Stimulated activated CD4-positive, alpha-beta T cell treated with anti-CD3 and anti-CD28 coated beads, Interleukin-4, amount 100 ng/mL, for 4 hours (primary cell): ENCODE measurements at places on chromosomes 3 and 15.

DNA sequence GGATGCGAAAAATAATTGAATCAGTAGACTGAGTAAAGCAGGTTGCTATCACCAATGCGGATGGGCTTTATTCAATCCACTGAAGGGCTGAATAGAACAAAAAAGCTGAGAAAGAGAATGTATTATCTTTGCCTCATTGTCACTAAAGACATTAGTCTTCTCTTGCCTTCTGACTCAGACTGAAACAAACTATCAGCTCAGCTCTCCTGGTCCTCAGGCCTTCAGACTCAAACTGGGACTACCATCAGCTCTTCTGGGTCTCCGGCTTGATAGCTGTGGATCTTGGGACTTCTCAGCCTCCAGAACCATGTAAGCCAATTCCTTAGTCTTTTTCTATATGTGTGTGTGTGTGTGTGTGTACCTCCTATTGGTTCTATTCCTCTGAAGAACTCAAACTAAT is 12.6 kb downstream of the IFT57 start:
- DNase-seq, result no peak

DNA sequence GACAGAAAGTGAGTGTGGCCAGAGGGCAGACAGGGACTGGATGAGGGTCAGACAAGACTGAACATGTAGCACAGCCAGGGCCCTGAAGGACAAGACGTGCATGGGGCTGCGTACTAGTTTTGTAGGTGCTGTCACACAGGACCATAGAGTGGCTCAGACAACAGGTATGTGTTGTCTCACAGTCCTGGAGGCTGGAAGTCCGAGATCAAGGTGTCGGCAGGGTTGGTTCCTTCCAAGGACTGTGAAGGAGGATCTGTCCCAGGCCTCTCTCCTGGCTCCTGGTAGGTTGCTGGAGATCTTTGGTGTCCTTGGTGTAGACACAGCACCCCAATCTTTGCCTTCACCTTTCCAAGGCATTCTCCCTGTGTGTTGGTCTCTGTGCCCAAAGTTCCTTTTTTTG is 136.4 kb downstream of the SRGAP3 start:
- DNase-seq, result no peak

DNA sequence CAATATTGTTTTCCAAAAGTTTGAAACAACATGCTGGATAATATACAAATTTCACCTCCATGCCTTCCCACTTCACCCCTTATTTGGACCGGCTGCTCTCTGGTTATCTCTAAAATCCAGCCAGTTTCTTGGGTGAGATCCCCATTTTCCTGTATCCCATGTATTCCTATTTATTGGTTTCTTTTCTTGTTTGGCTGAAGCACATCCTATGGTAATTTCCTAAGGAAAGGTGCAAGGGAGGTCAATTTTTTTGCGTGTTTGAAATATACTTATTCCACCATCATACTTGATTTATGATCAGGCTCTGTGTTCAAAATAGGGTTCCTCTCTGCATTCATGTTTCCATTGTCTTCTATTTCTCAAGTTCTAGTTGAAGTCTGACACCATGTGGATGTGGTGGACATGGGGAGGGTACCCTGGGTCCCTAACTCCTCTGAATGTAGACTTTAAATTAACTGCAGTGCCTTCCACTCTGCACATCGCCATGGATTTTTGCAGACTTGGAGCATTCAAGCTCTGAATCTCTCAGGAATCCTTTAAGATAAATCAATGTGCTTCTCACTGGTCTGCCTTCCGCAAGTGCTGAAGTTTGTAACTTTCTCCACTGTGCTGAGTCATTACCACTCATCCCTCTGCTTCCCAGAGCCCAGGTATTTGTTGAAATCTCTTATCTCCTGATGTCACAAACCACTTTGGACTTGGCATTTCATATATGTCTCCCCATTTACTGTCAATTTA is 52.1 kb upstream of the TLE3 start:
- no peak for DNase-seq

GRCh38 chr15:60830479-60830878 is 351.5 kb upstream of the ICE2 start:
- no peak for DNase-seq

DNA sequence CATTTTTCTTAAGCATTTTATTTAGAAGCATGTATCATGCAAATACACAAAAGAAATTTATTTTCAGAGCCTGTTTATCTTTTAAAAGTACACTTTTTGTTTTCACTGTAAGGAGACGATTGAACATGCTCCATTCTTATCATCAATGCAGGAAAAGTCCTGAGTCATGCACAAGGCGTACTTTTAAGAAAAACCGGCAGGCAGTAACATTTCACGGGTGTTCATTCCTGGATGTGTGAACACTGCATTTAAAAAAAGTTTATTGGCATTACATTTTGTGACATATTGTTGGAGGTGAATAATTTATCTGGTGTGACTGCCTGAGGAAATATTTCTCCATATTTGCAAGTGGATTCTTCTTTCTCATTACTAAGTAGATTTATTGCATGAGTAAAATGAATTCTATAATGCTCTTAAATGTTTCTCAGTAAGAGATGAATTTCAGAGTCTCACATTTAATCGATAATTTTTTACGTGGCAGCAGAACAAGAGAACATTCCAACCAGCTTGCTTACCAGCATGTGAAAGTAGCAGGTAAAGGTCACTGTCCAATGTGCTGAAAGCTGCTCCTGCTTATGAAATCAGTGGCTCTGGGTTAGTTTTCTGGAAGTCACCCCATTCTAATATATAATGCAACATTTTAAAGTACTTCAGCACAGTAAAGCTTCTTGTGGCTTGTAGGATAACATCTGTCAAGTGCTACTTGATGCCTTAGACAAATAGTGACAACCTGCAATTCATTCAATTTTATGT is 87.0 kb downstream of the SV2B start:
- DNase-seq, result no peak

- DNase-seq, result no peak
These were observed 26.6 kb downstream of the CGGBP1 start for GRCh38 chr3:88032245-88032644.

- no peak for DNase-seq
These were observed 6.1 kb downstream of the GMPS start for GRCh38 chr3:155876503-155876902.

GRCh38 chr15:90029024-90029423 is 27.9 kb downstream of the ZNF710 start:
- no peak for DNase-seq

GRCh38 chr15:67570875-67571647 is 28.6 kb downstream of the MAP2K5 start:
- DNase-seq, result no peak

DNA sequence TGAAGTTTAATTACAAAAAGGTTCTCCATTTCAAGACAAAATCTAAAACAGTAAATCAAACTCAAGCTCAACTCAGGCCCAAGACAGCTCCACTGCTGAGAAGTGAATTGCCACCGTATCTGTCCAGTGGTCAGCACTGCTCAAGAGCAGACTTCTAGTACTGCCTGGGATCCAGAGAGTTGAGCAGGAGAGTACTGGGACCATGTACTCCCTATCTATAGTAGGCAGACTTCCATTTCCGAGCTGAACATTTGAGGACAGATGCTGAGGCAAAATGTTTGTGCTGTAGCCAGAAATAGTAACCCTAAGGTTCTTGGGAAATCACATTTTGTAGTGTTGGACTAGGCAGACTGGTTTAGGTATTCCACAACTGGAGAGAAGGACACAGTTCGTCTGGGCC is 44.1 kb downstream of the MRPL3 start:
- no peak for DNase-seq

GRCh38 chr3:117979466-117979865 is 1055.2 kb downstream of the IGSF11 start:
- DNase-seq, result no peak

GRCh38 chr3:185207931-185208746 is 45.7 kb downstream of the EHHADH start:
- DNase-seq, result no peak

- no peak for DNase-seq
These were observed 41.5 kb upstream of the TBL1XR1 start for GRCh38 chr3:177238686-177239216.

DNA sequence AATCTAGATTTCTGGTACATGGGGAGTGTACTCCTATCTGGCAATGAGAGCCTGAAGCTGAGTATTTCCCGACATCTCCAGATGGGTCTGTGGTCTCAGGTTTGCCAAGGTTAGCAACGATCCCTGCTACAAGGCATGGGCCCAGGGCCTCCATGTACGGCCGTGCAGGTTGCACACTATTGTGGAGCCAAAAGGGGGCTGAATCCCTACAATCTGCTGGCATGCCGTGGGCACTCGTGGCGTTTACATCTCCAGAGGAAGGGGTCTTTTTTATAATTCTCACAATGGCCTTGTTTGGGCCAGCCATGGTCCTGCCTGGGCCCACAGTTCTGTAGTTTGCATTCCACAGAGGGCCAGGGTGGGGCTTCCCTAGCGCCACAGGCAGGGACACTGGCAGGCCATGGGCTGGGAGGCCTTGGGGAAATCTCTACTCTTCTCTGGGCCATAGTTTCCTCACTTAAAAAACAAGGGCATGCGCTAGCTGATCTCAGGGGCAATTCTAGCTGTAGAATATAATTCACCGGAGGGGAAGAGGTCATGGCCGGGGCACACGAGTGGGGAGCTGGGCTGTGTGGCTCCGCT is 68.9 kb upstream of the TLE3 start:
- no peak for DNase-seq

GRCh38 chr15:60644903-60645302 is 166.0 kb upstream of the ICE2 start:
- no peak for DNase-seq

DNA sequence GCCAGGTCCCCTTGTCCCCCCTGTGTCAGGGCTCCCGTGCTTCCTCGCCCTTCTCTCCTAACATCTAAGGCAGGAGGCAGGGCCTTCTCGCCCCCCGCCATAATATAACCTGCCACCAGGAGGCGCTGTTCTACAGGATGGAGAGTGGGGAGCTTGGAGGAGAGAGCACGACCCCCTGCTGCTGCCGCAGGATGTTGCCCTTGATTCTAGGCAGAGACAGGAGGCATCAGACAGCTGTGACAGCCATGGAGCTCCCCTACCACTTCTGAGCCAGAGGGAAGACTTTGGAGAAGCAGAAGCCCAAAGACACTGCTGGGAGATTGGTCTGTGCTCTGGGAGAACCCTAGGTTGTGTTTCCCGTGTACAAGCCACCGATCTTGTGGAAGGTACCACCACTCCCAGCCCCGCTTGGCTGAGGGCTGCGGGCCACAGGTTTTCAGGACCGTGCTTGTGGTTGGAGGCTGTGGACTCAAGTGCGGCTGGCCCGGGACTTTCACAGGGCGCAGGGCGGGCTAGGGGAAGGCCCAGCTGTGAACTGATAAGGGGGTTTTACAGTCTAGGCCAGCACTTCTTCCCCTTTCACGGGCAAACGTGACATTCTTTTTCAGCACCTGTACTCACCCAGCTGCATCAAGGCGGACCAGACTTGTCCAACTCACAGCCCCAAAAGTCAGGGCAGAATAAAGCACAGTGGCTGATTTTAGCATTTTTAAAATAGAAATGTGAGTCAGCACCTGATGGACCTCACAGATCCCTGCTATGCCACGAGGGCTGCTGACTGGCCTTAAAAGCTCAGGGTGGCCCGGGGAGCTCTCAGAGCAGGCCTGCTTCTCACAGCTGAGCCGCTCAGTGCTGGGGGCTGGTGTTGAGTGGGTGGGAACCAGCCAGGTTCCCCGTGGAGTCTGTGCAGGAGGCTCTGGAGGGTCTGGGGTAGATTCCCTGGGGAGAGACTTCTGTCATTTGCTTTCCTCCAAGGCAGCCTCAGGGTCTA is 2.6 kb upstream of the TIGIT start:
- DNase-seq, result peak; percentile 89

DNA sequence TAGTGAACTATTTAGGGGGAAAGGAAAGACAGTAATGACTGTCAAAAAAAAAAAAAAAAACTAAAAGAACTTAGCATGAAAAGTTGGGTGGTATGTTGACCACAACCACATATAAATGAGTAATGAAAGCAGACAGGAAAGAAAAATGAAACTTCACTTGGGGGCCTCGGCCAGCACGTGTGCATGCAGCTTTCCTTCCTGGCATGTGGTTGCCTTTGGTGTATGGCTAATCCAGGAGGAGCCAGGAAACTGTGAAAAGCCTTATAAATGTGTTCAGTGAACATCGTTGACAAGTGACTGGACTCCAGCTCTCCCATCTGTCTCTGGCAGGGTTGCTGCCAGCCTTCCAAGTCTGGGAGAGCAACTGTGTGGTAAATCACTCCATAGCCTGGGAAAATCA is 195.1 kb downstream of the DTWD1 start:
- DNase-seq, result no peak

GRCh38 chr3:50503504-50504342 is at the start of gene CACNA2D2:
CACNA2D2 (minus strand) TSS chr3:50503634; CDS start chr3:50503423, 211 bp downstream.
- peak; percentile 48 for DNase-seq

DNA sequence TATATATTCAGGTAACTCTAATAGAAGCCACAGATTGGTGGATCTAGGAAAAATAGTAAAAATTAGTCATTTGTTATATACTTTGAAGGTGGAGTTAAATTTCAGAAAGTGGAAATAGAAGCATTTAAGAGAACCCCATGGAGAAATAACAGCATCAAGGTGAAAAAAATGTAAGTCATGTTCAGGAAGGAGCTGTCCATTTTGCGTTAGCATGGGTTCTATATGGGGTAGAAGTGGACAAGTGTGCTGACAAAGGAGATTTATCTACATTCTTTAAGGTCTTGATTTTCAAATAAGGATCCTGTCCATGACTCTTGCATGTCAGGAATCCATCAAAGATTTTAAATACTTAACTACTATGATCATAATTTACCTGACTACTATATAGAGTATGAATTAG is 50.2 kb upstream of the ROBO1 start:
- DNase-seq, result no peak

DNA sequence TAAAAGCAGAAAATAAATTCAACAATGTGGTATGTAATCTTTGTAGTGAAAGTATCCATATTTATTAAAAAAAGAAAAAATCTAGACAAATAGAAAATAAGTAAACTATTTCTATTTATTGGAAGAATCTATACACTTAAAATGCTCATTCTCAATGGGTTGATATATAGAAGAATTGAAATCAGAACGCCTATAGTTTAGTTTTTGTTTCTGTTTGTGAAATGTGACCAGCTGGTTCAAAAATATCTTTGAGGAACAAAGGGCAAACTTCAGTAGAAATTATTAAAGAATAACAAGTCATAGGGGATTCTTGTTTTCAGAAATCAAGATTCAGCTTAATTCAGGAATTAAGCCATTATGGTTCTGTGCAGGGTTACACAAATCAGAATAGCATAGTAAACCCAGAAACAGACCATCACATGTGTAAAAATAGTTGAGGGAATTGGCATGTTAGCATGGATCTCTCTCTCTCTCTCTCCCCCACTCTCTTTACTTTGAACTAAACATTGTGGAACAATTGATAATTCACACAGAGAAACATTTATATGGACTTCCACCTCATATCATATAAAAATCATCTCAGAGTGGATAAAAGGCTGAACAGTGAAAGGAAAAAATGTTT is 134.0 kb downstream of the CHL1 start:
- DNase-seq, result no peak

DNA sequence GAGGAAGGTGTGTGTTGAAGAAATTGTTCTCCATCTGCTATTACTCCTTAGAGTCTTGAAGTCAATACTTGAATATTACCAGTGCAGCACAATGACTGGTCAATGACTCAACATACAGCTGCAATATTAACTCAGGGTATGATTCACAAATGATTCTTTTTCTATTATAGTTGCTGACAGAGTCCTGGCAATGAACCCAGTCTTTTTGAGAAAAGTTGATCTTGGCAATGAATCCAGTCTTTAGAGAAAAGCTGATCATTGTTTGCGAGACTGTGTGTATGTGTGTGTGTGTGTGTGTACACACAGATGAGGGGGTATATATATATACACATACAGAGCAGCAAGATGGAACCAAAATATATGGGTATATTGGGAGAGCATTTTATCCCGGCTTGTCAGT is 315.1 kb downstream of the ZNF385D start:
- no peak for DNase-seq
